Stimulated activated CD4-positive, alpha-beta T cell treated with anti-CD3 and anti-CD28 coated beads, Interleukin-12 subunit alpha, Interleukin-12 subunit beta, amount 100 ng/mL, for 24 hours (primary cell): ENCODE measurements at places on chromosomes 3 and 15.

- no peak for DNase-seq
These were observed 26.9 kb upstream of the ZMAT3 start for GRCh38 chr3:179098388-179099077.

- DNase-seq = no peak
These were observed 2.2 kb downstream of the STRA6 start for GRCh38 chr15:74200412-74200815.

DNA sequence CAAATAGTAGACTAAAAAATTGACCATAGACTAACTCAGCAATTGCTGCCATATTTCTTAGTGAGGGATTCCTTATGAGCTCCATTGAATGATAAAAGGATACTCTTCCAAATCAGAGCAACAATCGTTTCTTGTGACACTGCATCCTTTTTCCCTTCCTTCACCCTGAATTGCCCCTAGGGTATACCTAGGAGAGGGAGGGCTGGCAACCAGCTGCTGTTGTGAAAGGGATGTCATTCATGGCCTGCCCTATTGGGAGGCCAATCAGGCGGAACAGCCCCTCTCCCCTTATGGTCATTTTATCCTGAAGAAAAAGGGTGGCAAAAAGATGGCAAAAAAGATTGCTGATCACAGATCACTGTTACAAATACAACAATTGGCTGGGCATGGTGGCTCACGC, 26.3 kb downstream of the B3GNT5 start:
- DNase-seq = no peak

- no peak for DNase-seq
These were observed 540 bp downstream of the CCDC80 start for GRCh38 chr3:112640276-112640929.

DNA sequence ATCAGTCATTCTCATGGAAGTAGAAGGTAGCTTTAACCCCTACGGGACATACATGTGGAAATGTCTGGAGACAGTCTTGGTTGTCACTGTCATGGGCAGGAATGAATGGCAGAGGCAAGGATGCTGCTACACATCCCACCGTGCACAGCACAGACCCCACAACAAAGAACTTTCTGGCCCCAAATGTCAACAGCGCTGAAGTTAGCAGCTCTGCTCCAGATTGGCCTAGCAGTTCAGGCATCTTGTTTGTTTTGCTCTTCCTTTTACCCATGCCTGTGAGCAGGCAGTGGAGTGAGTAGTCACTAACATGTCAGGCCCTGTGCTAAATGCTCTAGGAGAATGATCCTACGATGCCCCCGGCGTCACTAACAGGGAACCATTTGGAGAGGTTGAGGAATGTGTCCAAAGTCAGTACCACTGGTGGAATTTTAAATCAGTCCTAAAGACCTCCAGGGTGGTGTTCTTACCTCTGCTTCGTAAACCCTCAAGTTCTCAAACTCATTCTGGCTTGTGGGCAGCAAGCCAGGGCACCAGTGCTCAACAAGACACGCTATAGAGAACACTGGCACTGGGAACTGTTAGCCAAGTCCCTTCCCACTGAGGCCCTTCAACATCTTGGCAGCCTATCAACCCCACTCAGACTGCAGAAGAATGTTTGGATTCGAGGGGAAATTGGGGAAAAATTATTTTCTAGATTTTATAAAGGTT, 142.2 kb downstream of the FOXP1 start:
- no peak for DNase-seq

DNA sequence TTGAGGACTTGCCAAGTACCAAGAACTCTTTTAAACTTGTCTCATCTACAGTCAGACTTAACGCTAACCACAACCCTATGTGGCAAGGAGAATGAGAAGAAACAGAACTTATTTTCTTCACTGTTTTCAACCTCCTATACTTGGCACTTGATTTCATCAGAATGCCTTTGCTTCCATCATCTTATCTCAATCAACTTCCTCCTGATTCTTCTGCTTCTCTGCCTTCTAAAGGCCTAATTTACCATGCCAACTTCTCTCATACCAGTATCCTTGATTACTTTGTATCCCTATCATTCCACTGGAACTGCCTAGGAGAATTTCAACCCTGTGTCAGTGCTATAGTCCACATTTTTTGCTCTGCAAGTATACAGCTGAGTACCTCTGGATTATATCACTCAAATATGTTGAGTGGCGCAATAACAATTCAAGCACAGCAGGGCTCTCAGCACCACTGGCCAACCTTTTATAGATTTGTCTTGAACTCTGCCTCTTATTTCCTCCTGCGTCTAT, 413.6 kb downstream of the ROBO1 start:
- DNase-seq = no peak

DNA sequence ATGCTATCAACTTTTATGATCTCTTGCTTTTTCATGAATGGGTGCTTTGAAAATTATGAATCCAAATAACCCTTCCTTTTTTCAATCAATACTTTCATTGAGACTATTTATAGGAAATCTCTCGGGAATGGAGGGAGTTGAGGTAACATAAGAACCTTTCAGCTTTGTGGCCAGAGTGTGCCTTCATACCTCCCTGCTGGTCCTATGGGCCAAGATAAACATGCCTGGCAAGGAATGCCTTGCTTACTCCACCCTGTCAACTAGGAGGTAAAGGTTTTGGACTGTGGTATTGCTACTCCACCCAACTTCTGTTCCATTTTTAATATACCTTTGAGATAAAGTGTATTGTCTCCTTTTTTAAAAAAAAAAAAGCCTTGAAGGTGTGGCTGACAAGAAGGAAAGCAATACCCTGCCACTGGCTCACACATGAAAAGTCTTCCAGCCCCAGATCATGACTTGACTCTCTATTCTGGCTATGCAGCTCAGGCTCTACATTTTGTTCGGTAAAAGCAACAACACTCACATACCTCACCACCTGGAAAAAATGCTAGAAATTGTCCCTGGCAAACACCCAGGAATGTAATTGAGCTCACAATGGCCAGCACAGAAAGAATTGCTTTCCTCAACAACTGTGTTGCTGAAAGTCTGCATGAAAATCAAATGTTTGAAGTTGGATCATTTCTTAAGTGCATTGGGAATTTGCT, 35.8 kb downstream of the COL8A1 start:
- DNase-seq = no peak

GRCh38 chr3:183114384-183115178, 15.3 kb upstream of the MCCC1 start:
- no peak for DNase-seq

DNA sequence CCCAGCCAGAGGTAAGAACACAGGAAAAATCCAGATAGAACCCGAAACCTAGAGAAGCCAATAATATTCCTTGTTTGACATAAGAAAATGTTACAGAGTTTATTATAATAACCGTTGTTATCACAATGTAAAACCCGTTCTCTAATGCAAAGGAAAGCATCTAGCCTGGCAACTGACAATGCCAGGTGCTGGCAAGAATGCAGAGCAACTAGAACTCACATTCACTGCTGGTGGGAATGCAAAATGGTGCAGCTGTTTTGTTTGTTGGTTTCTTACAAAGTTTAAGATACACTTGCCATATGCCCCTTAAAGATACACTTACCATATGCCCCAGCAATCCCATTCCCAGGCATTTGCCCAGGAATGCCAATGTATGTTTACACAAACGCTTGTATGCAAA, 23.4 kb downstream of the VPS39 start:
- no peak for DNase-seq

GRCh38 chr3:143063018-143063417, 56.6 kb upstream of the CHST2 start:
- no peak for DNase-seq

DNA sequence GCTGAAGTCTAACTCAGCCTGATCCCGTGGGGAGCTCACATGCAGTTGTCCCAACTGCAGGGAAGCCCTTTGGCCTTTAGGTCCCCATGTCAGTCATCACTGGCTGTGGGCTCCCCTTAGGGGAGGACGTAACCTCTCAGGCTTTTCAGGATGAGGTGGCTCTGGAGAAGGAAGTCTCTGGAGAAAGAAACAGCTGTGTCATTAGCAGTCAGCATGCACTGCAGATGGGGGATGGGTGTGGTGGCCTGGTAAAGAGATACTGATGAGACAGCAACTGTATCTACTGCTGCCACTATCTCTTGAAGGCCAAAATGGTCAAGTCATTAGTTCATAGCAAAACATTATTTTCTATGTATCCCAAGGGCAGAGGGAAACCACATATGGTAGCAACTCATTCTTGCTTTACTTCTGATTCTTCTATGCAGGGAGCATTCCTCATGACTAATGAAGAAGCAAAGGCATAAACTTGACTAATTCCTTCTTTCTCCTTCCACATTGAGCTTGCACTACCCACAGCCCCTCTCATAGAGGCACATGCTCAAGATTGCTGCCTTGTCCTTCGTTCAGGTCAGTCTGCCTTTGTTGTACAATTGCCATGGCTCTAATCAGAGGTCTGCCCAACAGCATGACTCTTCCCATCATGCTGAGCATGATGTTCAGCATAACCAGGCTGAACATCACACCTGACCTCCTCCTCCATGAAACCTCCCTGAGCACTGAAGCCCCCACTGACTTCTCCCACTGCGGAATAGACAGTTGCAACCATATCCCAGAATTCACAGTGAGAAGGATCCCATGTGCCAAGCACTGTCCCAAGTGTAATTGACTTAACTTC, 47.8 kb upstream of the TMEM158 start:
- no peak for DNase-seq

- DNase-seq = no peak
These were observed 83.2 kb upstream of the SNRPA1 start for GRCh38 chr15:101378171-101378755.

DNA sequence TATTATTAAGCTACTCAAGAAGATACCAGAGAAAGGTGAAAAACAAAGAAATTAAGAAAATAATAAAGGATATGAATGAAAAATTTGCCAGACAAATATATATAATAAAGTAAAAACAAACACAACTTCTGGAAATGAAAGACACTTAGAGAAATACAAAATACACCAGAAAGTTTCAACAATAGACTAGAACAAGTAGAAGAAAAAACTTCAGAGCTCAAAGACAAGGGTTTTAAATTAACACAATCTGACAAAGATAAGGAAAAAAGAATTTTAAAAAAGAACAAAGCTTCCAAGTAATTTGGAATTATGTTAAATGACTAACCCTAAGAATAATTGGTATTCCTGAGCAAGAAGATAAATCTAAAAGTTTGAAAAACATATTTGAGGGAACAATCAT, 135.3 kb downstream of the PLCH1 start:
- DNase-seq = no peak

GRCh38 chr3:142724682-142725356, 985 bp downstream of the TRPC1 start:
- no peak for DNase-seq

DNA sequence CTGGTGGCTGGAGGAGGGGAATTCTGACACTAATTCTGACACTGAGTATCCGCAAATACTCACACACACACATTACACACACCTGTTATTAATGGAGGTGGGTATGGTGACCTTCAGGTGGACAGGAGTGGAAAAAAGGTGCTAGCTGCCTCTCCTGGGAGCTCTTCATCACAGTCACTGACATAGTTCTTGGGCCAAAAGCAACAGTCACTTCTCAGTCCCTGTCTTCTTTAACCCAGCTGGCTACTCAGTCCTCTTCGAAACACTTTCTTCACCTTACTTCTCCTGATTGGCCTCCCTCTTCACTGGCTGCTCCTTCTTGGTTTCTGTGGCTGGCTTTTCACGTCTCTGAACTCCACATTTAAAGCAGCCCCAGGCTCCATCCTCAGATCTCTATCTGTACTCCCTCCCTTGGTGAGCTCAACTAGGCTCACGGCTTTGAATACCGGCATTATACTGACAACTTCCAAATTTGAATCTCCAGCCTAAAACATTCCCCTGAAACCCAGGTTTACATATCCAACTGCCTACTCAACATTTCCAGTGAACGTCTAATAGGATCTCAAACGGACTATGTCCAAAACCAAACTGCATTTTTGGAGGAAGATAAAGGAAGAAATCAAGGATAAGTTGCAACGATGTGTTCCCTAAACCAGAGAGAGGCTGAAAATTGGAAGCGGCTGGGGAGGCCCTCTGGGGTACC, 53.2 kb upstream of the HEG1 start:
- DNase-seq = no peak

GRCh38 chr3:32421991-32422859, 30.6 kb downstream of the CMTM7 start:
- DNase-seq = no peak

- DNase-seq = no peak
These were observed 61.0 kb downstream of the C3orf80 start for GRCh38 chr3:160286231-160286630.

DNA sequence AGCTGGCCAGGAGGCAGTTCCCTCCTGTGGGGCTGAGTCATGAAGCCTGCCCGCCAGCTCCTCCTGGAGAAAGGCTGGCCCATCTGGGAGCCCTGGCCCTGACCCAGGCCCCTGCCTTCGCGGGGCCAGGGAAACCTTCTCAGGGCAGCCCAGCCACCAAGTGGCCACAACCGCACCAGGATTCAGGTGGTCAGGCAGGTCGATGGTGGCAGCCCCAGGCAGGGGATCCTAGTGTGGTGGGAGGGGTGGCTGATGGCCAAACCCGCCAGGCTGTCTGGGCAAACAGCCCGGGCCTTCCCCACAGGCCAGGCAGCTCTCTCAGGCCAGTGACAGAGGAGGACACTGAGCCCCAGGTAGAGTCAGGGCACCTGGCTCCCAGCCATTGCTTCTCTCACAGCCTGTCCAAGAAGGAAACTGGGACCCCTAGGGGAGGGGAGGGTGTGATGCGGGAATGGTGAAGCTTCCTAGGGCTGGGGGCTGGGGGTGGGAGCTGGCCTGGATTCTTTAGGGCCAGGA, 1.2 kb downstream of the TWF2 start:
- DNase-seq = no peak

DNA sequence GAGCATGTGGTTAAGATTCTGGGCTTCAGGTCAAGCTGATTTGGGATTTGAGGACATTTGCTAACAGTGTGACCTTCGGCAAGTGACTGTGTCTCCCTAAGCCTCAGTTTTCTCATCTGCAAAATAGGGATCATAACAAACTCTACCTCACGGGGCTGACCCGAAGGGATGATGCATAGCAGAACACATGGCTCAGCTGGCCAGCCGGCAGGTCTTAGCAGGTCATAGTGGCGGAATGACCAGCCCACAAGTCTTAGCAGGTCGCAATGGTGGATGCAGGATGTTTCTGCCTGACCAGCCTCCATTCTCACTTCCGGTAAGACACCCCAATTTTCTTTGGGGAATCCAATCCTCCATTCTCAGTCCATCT, 63.3 kb downstream of the IQSEC1 start:
- no peak for DNase-seq

DNA sequence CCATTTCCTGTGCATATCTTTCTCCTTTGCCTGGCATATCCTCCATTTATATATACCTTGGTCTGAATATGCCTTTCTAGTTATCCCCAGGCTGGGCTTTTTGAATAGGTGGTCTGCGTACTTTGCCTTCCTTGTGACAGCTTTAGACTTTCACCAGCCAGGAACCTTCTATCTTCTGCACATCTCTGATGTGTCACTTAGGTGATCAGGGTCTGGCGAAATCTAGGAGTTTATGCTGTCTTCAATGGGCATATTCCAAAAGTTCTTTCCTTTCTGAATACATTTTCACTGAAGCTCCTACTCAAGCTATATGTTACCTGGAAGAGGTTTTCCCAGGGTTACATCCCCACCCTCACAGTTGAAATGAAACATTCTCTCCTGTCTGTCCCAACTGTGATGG, 27.8 kb upstream of the ST3GAL6 start:
- no peak for DNase-seq

GRCh38 chr3:20760981-20761380, 575.0 kb upstream of the SGO1 start:
- DNase-seq = no peak
